Activated naive CD8-positive, alpha-beta T cell treated with anti-CD3 and anti-CD28 coated beads for 36 hours (primary cell): ENCODE measurements at places on chromosomes 11 and 22. TPM values are rescaled to one million over a fixed set of nuclear protein-coding genes. Genes with fewer than 3 reads are reported as not detected.

GRCh38 chr22:46449116-46449691 lies 88.2 kb downstream of the CELSR1 start:
- no peaks in the 10 kb centered on the region for H3K4me1 ChIP-seq
- no peak overlapping the region for H3K27ac ChIP-seq
- H3K36me3 ChIP-seq, result no peaks in the 10 kb centered on the region
- no peak overlapping the region for H3K4me3 ChIP-seq

GRCh38 chr11:19658344-19658743 lies 54.3 kb upstream of the NAV2 start:
- no peaks in the 10 kb centered on the region for H3K36me3 ChIP-seq
- DNase-seq, result no peak
- no peak overlapping the region for H3K27ac ChIP-seq
- H3K4me1 ChIP-seq, result peaks cover 4% of the 10 kb centered on the region
- no peaks in the 10 kb centered on the region for H3K27me3 ChIP-seq
- no peak overlapping the region for H3K4me3 ChIP-seq

- H3K4me3 ChIP-seq, result no peak overlapping the region
- no peaks in the 10 kb centered on the region for H3K27me3 ChIP-seq
- peaks cover 4% of the 10 kb centered on the region for H3K36me3 ChIP-seq
- H3K27ac ChIP-seq, result no peak overlapping the region
- peaks cover 19% of the 10 kb centered on the region for H3K4me1 ChIP-seq
These were observed 13.5 kb downstream of the ZBED5 start for GRCh38 chr11:10844356-10844755.

DNA sequence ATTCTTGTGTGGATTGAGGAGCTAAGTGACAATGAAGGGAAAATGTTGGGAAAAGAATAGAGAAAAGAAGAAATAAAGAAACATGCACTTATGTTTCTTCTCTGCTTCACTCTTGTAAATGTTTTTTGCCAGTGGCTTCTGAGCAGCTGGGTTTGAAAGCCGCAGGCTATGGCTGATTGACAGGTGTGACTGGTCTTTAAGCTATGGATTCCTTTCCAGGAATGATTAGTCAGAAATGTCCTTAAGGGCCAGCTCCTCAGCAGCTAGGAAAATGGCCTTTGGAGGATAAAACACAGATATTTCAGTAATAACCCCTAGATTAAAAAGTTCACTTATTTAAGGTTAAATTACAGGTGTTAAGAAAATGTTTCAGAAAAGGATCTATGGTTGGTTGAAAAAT lies 6.5 kb upstream of the USP28 start:
- H3K36me3 ChIP-seq, result no peaks in the 10 kb centered on the region
- H3K4me3 ChIP-seq, result no peak overlapping the region
- peaks cover 7% of the 10 kb centered on the region for H3K4me1 ChIP-seq
- no peak overlapping the region for H3K27ac ChIP-seq
- DNase-seq, result no peak
- H3K27me3 ChIP-seq, result no peaks in the 10 kb centered on the region

- no peak overlapping the region for H3K27ac ChIP-seq
- no peaks in the 10 kb centered on the region for H3K27me3 ChIP-seq
- no peak for DNase-seq
These were observed 60.6 kb upstream of the PPP6R3 start for GRCh38 chr11:68399916-68400315.

GRCh38 chr22:19905347-19906276 lies 36.0 kb upstream of the COMT start:
- DNase-seq, result no peak
- peaks cover 5% of the 10 kb centered on the region for H3K36me3 ChIP-seq
- H3K4me3 ChIP-seq, result no peak overlapping the region
- no peak overlapping the region for H3K27ac ChIP-seq

GRCh38 chr22:29883775-29884097 lies 762 bp downstream of the MTMR3 start:
- peak overlapping the region; percentile 69 for H3K27ac ChIP-seq
- H3K36me3 ChIP-seq, result peaks cover 4% of the 10 kb centered on the region
- no peaks in the 10 kb centered on the region for H3K27me3 ChIP-seq
- DNase-seq, result no peak

GRCh38 chr11:64694821-64695365 lies 28.1 kb downstream of the NRXN2 start:
- H3K4me1 ChIP-seq, result peaks cover 15% of the 10 kb centered on the region
- no peak for DNase-seq
- peaks cover 20% of the 10 kb centered on the region for H3K27me3 ChIP-seq
- no peaks in the 10 kb centered on the region for H3K36me3 ChIP-seq
- H3K27ac ChIP-seq, result no peak overlapping the region
- no peak overlapping the region for H3K4me3 ChIP-seq

DNA sequence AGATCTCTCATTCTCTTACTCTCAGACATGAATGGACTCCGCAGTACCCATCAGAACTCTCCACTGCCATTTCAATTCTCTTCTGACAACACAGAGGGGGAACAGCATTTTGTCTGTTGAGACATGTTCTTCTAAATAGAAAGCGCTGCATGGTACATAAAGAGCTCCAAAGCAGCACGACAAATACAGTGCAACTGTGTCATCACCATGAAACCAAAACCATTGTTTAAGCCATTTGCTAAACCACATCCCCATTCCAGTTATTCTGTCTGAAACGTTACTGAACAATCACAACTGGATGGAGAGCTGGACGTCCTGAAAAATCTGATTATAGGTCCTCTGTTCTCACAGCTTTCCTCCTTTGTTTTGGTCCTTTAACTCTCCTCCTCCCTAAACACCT lies 17.9 kb upstream of the TENM4 start:
- no peak overlapping the region for H3K27ac ChIP-seq
- H3K36me3 ChIP-seq, result no peaks in the 10 kb centered on the region
- DNase-seq, result no peak
- no peak overlapping the region for H3K4me3 ChIP-seq

DNA sequence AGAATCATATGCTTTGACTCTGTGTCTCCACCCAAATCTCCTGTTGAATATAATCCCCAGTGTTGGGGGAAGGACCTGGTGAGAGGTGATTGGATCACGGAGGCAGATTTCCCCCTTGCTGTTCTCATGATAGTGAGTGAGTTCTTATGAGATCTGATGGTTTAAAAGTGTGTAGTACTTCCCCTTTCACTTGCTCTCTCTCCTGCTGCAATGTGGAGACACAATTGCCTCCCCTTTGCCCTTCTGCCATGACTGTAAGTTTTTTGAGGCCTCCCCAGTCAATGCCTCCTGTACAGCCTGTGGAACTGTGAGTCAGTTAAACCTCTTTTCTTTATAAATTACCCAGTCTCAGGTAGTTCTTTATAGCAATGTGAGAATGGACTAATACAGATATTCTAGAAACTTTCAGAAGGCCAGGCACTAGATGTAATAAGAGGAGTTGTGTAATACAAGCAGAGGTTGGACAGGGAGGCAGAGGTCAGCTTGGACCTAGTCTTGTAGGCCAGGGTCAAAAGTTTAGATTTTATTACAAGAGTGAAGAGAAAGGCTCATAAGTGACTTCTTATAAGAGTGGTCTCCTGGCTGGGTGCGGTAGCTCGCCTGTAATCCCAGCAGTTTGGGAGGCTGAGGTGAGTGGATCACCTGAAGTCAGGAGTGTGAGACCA lies 9.3 kb upstream of the SERPING1 start:
- H3K4me1 ChIP-seq, result no peaks in the 10 kb centered on the region
- H3K27me3 ChIP-seq, result no peaks in the 10 kb centered on the region
- no peaks in the 10 kb centered on the region for H3K36me3 ChIP-seq
- H3K4me3 ChIP-seq, result no peak overlapping the region

DNA sequence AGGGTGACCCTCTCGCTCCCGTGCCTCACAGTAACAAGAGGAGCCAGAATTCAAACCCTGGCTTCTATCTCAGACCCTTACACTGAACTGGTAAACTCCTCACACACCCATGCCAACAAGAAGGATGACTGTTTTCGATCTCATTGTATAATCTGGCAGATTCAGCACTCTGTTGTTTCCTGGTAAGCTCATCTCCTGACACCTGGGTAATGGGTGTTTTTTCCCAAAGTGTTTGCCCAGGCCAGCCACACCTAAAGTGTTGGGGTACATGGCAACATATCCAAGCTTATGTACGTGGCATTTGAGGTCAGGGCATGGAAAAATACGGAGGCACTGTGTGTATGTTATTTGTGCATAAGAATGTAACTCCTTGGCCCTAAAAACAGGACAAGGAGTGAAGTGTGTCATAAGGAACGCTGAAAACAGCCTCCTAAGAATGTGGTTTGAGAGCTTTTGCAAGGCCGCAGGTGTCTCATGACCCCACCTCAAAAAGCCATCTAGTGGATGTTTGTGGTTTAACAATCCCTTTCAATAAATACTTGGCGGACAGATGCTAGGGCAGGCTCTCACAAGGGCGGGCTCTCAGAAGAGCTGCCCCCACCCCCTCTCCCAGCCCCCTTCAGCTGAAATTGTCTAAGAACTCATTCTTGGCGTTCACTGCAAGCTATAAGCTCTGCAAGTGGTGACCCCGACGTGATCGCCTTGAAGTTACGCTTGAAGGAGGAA lies at the start of gene MS4A15:
Gene MS4A15 (plus strand): TSS at position 561 of the 726 bp plus-strand sequence. CDS start 6,867 bp downstream, outside the sequence.
- no peak within 1 kb of the TSS for H3K27ac ChIP-seq
- no peaks in the 10 kb centered on the region for H3K4me1 ChIP-seq
- H3K27me3 ChIP-seq, result peaks cover 43% of the 10 kb centered on the region
- H3K4me3 ChIP-seq, result no peak within 1 kb of the TSS
- no peaks in the 10 kb centered on the region for H3K36me3 ChIP-seq

The ANO5 gene
- total RNA-seq, result 0.28 TPM

The INPPL1 gene
- total RNA-seq, result 69.5 TPM

The CEP126 gene
- total RNA-seq, result 2.2 TPM

The ELP4 gene
- 17.8 TPM for total RNA-seq
